Suppressor macrophage treated with lipopolysaccharide for 1 hour (primary cell): ENCODE measurements at places on chromosomes 13 and 19.

- DNase-seq: no peak
Measured at GRCh38 chr19:37346091-37346490, 24.8 kb upstream of the ZNF527 start.

GRCh38 chr13:47139519-47139918, 242.7 kb upstream of the HTR2A start:
- no peak for DNase-seq

DNA sequence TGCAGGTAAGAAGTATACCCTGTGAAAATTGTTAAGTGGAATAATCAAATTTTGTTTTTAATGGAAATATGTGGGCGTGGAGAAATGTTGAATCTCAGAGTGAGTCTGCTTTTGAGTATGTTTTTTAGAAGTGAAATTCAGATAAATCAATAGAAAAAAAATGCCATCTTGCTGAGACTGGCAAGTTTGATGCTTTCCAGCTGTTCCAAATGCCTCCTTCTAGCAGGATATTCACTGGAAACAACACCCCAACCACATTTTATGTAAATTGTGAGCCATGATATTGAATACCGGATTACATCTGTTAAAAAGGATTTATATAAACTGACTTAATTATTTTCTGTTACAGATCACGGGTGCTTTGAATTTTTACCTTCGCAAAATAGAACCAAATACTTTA, 115.4 kb downstream of the ITGBL1 start:
- DNase-seq: no peak

GRCh38 chr13:59730026-59730425, 433.7 kb downstream of the DIAPH3 start:
- no peak for DNase-seq

GRCh38 chr13:79405501-79405830, 589 bp downstream of the RBM26 start:
- DNase-seq: no peak

DNA sequence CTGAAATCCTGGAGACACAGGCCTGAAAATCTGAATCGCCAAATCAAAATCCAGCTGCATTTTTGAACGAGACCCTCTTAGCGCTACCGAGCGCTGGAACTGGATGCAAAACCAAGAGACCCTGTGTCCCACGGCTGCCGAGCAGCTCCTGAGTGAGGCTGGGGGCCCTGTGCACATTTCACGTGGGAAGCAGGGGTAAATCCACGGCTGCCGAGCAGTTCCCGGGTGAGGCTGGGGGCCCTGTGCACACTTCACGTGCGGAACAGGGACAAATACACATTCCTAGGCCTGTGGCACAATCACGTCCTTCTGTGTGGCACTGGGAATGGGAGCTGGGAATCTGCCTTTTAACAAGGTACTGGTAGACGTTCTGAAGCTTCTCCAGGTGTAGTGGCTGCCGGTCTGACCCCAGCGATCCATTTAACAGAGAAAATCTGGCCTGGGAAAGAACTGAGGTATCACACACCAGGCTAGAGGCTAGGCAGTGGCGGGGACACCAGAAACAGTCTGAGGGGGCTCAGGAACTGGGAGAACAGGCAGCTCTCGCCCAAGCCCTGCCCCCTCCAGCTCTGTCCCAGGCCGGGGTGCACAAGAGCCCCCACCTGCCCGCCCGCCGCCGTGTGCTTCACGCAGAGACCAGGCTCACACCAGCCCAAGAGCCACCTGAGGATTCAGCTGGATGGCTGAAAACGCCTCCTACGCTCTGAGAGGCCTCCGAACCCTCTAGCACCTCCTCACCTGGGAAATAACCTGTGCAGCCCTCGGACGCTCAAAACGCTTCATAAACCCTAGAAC, 11.0 kb upstream of the C2CD4C start:
- DNase-seq: no peak

DNA sequence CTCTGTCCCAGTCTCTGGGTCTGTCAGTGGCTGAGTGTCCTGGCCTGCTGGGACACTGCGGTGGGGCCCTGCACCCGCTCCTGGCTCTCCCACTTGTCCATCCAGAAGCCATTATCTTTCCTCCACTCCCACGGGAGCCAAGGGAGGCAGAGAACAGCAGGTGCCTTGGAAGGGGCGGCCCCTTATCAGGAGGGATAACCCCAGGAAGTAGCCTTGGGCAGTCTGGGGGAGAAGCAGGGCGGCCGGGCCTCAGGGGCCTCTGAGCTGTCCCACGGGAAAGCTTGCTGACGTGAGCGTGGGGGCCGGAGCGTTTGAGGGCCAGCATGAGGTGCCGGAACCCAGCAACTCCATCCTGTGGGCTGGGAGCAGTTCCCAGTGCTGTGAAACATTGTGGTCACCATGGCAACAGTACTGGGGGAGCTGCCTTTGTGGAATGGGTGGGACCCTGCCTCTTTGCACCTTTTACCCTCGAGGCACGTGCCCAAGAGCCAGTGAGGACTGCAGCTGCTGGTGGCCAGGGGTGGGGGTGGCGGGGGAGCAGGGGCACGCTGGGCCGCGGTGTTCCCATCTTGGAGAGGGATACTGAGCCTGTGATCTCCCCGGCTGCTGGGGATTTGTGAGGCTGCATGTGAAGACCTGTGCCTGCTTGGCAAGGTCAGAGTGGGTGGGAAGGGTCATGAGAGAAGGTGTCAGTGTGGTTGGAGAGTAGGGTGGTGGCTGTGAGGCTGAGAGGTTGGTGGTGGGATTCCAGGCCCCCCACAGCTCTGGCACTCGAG, 20.9 kb downstream of the KLHL26 start:
- no peak for DNase-seq

- no peak for DNase-seq
Measured at GRCh38 chr13:44698066-44698465, 121.9 kb upstream of the TSC22D1 start.

- DNase-seq: no peak
Measured at GRCh38 chr13:24709186-24709913, 29.1 kb downstream of the ATP12A start.

DNA sequence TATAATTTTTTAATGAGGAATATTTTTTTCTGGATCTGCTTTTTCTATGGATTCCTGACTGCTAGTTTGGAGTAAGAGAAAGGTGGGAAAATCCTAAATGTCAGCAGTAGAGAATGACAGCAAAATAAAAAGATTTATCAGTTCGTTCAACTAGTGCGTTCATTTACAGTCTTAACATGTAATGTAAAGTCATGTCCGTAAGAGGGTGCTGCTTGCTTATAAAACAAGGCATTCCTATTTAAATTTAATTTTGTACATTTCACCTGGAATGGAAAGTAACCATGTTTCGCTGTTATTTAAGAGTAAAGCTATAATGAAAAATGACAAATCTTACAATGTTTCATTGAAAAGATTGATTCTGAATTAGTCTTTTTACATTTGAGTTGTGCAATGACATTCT, 76.6 kb downstream of the ZMYM2 start:
- DNase-seq: no peak

- no peak for DNase-seq
Measured at GRCh38 chr13:37375071-37375470, 223.5 kb downstream of the POSTN start.

DNA sequence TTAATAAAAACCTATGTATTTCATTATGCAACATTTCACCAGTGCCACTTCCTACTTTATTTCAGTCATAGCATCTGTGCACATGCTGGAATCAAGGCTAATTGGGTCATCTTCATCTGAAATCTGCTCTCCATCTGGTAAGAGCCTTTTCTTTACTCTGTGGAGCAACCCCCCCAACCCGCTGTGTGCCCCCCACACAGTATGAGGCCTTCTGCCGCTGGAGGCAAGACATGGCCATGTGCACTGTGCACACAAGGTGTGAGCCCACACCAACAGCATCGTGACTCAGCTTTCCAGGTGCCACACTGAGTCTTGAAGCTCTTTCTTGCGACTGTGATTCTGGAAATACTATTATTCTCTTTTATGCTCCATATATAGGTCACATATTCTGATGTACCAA, 471.0 kb downstream of the TBC1D4 start:
- no peak for DNase-seq

DNA sequence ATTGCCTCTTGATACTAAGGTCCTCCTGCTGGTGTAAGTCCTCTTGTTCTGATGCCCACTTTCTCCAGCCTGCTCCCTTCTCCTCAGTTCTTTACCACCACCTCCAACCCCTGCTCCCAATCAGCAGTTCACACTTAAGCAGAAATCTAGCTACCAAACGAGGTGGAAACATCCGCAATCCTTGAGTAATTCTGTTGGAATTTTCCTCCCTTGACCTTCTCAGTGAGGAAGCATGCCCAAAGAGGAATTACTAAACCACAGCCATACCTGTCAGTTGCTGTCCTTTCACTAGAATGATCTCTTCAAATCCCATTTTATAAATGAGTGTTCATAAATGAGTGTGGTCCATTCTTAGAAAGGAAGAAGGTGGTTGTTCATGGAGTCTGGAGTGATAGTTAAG, 289.9 kb downstream of the DACH1 start:
- DNase-seq: no peak

DNA sequence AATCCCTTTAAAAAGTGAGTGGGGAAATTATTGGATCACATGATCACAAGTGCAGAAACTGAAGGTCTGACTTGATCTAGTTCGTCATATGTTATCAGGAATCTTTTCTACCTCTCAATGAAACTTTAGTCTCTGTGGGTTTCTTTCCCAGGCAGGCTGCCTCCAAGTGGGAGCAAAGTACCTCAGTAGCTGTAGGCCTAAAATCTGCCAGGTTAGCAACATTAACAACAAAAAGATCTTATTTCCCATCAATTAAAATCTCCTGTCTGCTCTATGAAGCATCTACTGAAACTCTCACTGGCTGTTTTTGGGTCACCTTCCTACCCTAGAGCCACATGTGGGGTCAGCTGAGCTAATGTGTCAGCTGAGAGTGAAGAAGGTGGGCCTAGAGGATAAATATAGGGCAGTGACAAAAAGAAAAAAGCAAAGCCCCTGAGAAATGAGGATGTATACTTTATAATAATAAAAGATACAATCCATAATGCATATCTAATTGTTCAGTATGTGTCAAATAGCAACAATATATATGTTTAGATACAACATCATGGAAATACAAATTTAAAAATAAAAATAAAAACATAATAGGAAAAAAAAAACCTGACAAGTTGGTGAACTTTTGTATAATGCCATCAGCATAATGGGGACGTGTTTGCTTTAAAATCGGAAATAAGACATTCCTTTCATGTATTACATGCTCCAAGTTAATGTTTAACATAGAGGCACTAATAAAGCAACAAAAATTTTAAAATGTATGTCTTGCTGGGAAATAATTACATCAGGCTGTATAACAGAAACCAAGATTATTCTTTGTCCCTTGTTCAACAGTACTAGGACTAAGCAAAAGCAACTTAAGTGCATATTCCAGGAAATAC, 141.1 kb downstream of the GPC5 start:
- DNase-seq: no peak

DNA sequence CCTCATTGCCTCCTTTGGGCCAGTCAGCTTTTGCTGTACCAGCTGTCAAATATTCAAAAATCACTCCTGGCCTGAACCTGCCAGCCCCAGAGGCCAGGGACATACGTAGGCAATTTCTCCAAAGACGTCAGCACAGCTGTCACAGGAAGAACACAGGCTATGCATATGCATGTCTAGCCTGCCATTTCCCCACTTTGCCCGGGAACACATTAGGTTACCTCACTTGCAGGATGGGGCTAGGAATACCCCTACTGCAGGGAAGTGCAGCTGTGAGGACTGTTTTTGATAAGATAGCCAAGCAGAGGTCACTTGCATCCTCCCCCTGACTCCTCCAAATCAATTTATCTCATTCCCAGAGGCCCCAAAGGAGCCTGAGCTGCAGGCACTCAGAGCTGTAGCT, 2.8 kb downstream of the ZNF667 start:
- DNase-seq: no peak

DNA sequence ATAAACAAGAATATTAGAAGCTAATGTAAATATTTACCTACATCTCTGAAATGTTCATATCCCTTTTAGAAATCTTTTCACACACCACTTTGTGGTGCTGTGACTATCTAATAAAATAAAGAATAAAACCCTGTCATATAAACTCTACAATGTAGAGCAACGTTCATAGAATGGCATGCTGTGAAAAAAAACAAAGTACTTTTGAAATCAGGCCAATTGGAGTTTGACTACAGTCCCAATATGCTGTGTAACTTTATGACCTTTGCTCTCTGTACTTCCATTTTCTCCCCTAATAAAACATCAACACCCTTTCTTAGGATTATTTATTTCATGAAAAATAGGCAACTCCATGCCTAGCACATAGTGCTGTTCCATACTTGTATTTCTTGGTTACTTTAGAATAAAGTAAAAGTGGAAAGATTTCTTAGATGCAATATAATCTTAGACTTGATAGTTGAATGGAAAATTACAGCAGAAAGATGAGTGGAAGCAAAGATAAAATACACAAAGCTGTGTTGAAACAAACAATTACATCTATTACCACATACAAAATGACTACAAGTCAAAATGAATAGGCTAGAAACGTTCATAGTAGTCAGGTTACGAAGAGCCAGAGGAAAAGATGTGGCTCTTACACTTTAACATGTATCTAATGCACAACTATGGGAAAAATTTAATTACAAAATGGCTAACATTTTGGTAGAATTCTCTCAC, 613.2 kb upstream of the SLITRK5 start:
- no peak for DNase-seq
